Chondrocyte (in vitro differentiated cells): ENCODE measurements at places on chromosomes 3 and 15.

DNA sequence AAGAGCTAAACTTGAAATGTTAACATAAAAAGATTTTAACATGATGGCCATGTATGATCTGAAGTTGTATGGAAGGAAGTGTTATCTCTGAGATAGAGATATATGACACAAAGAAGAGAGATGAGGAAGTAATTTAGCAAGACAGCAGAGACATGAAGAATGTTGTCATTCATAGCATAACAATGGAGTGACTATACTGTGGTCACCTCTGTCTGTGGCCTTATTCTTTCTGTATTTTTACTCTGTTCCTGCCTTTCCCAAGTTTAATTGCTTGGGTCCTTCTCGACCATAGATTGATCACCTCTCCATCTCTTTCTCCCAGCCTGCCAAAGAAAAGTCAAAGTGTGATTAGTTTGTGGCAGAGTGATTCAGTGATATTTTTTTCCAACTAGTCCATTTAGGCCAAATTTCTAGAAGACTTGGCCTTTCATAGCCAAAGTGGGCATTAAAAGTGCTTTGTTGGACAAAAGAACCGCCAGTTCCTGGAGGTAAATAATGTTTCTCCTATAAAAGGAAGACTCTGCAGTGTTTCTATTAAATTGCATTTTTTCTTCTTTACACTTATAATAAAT lies 711.9 kb downstream of the CADM2 start:
- DNase-seq, result no peak

DNA sequence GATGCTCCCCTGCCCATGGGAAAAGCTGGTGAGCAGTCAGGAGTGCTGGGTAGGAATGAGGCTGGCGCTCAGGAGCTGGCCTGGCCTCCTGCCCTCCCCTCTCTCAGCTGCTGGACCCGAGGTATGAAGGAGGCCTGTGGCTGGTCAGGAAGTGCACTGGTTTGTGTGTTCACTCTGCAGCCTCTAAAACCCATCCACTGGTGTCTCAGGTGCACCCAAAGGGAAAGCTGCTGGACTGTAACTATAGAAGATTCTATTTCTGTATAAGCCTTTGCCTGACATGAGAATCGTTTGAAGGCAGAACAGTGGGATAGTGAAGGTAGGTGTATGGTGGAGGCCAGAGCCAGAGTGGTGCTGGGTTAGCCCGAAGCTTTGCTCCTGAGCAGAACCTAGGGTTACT lies 5.7 kb upstream of the CPNE9 start:
- DNase-seq, result no peak

DNA sequence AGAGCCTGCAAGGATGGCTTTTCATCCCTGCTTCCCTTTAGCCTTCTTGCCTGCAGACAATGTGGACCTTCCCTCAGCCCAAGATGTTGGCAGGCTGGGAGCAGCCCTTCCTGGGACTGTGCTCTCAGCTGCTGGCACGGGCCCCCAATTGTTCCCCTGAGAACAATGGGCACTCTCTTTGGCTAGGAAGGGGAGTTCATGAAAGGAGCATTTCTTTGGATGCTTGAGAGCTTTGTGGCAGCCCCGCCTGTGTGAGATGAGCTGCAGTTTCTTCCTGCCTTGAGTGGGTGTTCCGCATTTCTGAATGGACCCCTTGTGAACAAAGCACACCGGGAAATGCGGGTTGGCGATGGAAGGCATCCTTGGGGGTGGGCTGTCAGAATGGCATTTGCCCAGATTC lies 35.0 kb upstream of the BSN start:
- DNase-seq, result no peak

GRCh38 chr3:55562700-55563099 lies 75.6 kb upstream of the WNT5A start:
- DNase-seq, result no peak

DNA sequence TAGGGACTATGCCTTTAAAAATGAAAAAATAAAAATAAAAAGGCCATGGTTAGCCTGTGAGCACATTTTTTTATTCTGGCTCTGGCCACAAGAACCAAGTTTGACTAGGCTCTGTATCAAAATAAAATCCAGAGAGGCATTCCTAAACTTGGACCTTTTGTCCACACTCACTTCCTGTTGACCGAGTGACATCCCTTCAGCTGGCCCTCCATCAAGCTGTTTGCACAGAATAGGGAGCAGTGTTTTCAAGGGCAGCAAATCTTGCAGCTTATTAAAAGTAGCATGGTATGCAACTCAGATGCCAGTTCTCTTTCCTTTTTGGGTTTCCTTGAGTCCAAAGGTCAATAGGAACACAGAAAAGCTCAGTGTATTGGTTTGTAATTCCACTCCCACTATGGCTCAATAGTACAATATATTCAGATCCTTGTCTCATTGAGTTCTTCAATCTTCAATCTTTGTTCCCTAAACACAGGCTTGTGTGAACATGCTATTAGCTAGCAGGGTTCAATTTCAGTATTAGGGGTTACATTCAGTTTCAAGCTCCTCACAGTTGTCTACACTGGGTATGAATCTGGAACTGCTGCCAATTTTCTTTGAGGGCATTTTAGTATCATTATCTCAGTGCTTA lies 244.5 kb downstream of the RBMS3 start:
- no peak for DNase-seq
